ENCODE measurements at places on chromosomes 7 and 10. TPM values are rescaled to one million over a fixed set of nuclear protein-coding genes. Genes with fewer than 3 reads are reported as not detected.

The SERPINE1 gene
- total RNA-seq: 4.3 TPM

The ZCWPW1 gene
- total RNA-seq: 4.3 TPM

- DNase-seq: no peak
Measured at GRCh38 chr10:119769886-119770285, 44.0 kb downstream of the INPP5F start.

GRCh38 chr7:111229181-111229740 lies 138.3 kb downstream of the LRRN3 start:
- DNase-seq: no peak

GRCh38 chr7:4681218-4681851 lies 760 bp upstream of the FOXK1 start:
- no peak for DNase-seq

- peak; percentile 59 for DNase-seq
Measured at GRCh38 chr7:120273476-120273975, 551 bp downstream of the KCND2 start.

DNA sequence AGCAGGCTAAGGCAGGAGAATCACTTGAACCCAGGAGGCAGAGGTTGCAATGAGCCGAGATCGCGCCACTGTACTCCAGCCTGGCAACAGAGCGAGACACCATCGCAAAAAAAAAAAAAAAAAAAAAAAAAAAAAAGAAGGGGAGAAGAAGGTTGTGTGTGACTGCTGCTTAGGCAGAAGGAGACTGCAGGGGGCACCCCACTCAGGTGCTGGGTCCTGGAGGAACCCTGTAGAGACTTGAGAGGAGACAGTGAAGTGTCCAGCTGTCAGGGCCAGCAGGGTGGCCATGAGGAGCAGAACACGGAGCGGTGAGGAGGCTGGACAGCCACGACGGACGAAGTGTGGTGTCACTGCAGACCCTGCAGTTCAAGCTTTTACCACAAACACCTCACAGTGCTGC lies 99.0 kb upstream of the NMT2 start:
- no peak for DNase-seq

- DNase-seq: no peak
Measured at GRCh38 chr7:148567524-148567923, 23.0 kb upstream of the C7orf33 start.

DNA sequence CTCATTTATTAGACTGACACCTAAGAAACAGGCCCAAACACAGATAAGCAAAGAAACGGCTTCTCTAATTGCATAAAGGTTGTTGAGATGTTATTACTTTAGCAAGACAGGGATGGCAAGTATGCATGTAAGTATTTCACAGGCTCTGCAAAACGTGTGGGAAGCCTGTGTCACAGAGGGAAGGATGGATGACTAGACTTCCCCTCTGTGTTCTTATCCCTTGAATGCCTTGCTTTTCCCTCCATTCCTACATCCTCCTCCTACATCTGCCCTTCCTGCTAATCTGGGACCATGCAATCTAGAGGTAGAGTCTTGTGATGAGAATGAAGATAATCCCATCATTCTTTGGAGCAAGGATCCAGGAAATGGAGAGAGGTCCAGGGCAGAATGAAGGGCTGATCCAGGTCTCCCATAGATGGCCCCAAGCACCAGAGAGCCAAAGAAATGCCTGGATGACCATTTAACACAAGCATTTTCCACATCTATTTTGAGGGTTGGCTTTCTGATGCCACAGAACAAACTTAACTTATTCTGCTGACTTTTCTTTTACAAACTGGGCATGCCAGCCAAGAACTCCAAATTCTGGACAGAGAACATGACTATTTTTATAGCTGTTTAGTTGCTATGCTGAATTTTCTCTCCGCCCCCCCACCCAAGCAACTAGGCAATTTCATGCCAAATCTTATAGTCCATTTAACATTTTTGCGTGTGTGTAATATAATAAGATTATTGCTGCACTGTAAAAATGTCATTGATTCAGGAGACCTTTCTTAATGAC lies 48.1 kb downstream of the NRP1 start:
- DNase-seq: no peak

GRCh38 chr7:121459148-121459547 lies 63.0 kb upstream of the FAM3C start:
- DNase-seq: no peak

DNA sequence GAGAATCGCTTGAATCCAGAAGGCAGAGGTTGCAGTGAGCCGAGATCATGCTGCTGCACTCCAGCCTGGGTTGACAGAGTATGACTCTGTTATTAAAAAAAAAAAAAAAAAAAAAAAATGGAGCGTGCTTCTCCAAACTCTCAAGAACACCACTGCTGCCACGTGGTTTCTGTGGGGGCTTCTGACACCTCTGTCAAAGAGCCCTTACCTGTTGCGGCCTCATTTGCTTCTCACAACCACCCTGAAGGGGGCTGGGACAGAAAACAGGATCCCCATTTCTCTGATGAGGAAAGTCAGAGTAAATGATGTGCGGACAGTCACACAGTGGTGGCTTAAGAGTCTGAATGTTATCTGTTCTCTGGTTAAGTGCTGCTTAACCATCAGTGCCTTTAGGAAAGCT lies 95.3 kb downstream of the RNF216 start:
- no peak for DNase-seq

DNA sequence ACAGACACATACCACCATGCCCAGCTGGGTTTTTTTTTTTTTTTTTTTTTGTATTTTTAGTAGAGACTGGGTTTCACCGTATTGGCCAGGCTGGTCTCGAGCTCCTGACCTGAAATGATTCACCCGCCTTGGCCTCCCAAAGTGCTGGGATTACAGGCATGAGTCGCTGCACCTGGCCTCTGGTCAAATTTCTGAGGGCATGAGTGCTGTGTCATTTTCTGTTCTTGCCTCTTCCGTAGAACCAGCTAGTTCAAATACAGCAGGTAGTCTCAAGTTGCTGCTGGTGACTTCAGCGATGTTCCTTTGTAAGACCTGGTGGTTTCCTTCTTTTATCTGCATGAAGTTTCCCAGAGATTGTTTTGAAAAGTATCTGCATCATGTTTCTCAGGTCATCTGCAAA lies 134.8 kb upstream of the SHH start:
- peak; percentile 29 for DNase-seq

GRCh38 chr7:16933296-16934279 lies 51.8 kb upstream of the AGR3 start:
- DNase-seq: no peak

- no peak for DNase-seq
Measured at GRCh38 chr7:54827734-54828133, 68.7 kb upstream of the SEC61G start.

- DNase-seq: no peak
Measured at GRCh38 chr7:34995757-34996156, 41.5 kb downstream of the DPY19L1 start.

- DNase-seq: no peak
Measured at GRCh38 chr7:122100021-122100420, 44.0 kb downstream of the AASS start.

DNA sequence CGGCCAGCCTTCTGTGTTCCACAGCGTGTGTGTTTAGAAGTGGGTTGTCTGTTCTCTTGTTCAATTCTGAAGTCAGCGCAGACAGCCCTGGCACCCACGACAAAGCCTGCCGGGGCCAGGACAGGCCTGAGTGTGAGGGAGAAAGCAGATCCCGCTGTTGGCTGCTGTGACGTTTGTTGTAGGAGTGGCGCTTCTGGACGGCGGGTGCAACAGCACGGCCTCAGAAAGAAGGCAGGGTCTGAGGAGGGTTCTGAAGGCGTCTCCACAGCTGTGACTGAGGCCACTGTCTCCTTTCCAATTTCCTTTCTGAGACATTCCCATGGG lies 76.2 kb downstream of the VIPR2 start:
- DNase-seq: peak; percentile 50

DNA sequence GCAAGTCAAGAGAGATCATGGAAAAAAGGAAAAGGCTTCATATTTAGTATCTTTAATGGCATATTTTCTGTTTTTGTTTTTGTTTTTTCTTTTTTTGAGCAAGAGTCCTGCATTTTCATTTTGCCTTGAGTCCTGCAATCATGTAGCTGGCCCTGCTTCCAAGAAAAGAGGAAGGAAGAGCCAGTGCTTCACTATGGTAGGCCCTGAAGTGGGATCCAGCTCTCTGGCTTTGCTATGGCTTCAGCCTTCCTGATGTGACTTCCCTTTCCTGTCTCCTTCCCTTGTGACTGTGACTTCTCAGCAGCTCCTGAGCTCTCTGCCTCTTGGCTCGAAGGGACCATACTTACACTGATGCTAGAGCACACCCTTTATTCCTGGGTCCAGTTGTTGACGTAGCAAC lies 512.3 kb downstream of the INHBA start:
- no peak for DNase-seq
